Right hindlimb (tissue), 1 donor: ENCODE measurements at places on chromosomes 12 and 14.

- DNase-seq: no peak
These were observed 4.1 kb downstream of the TPH2 start for GRCh38 chr12:71942703-71943102.

DNA sequence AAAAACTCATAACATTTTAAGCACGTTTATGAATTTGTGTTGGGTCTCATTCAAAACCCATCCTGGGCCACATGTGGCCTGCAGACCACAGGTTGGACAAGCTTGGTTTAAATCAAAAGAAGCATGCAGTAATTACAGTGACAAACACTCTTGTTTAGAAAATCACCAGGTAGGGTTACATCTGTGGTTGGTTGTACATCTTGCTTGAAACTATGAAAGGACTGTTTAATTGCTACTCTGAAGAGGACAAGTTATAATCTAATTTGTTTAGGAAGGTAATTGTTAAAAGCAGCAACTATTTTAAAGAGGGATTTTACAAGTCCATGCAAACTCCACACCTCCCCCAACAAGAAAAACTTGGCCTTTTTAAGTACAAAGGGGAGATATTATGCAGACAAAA lies 4.0 kb downstream of the TRIP11 start:
- no peak for DNase-seq

DNA sequence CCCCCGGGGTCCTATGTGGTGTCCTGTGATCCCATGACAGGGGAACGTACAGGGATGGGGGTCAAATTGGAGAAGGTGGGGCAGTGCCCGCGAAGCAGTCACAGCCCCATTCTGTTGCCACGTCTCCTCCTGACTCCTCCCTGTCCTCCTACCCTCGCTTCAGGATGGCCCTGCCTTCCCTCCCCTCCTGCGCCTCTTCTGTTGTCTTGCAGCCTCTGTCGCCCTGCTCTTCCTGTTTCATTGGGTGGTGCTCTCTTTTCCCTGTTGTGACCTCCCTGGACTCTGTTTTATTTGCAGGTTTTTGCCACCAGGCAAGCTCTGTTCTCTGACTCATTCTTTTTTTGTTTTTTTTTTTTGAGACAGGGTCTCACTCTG lies 18.7 kb downstream of the CABP1 start:
- DNase-seq: no peak

GRCh38 chr14:106235356-106236159 lies 709.2 kb downstream of the TMEM121 start:
- no peak for DNase-seq

- no peak for DNase-seq
These were observed 308.7 kb downstream of the SOX5 start for GRCh38 chr12:23640754-23641153.

GRCh38 chr14:86601813-86602212 lies 1071.9 kb downstream of the FLRT2 start:
- no peak for DNase-seq

- DNase-seq: peak; percentile 54
These were observed 13.4 kb upstream of the ALDH2 start for GRCh38 chr12:111753144-111753881.

- peak; percentile 88 for DNase-seq
These were observed 947 bp downstream of the AEBP2 start for GRCh38 chr12:19440019-19440858.

DNA sequence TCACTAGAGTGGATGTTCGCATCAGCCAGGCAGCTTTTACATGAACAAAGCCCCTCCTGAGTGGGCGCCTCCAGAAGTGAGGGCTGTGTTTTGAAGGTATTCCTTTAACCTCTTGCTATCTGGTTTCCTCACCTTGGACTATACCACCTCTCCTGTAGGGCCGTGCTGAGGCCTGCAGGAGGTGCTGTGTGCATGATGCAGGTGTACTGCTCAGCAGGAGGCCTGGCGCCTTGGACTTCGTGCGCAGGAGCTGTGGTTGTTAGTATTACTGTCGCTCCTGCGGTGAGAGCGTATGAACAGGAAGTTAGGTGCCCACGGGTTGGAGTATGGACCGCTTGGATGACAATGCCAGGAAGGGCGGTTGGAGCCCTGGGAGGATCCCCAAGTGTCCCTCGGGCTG lies 130.7 kb downstream of the TSPAN9 start:
- DNase-seq: no peak

DNA sequence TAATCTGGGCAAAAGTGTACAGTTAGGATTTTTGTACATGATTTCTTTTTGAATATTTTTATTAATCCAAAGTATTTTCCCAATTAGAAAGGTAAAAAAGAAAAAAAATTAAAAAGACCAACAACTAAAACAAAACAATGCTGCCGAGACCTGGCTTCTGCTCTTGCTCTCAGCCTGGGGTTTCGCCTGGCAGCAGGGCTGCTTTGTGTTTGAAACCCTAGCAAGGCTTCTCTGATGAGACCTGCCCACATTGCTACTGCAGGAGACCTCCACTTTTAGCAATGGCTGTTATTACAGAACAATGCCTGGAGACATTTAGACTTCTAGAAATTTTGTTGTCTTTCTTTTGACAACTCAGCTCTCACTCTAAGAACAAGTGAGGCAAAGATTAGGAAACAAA lies 1153.0 kb upstream of the TMEM132C start:
- no peak for DNase-seq

DNA sequence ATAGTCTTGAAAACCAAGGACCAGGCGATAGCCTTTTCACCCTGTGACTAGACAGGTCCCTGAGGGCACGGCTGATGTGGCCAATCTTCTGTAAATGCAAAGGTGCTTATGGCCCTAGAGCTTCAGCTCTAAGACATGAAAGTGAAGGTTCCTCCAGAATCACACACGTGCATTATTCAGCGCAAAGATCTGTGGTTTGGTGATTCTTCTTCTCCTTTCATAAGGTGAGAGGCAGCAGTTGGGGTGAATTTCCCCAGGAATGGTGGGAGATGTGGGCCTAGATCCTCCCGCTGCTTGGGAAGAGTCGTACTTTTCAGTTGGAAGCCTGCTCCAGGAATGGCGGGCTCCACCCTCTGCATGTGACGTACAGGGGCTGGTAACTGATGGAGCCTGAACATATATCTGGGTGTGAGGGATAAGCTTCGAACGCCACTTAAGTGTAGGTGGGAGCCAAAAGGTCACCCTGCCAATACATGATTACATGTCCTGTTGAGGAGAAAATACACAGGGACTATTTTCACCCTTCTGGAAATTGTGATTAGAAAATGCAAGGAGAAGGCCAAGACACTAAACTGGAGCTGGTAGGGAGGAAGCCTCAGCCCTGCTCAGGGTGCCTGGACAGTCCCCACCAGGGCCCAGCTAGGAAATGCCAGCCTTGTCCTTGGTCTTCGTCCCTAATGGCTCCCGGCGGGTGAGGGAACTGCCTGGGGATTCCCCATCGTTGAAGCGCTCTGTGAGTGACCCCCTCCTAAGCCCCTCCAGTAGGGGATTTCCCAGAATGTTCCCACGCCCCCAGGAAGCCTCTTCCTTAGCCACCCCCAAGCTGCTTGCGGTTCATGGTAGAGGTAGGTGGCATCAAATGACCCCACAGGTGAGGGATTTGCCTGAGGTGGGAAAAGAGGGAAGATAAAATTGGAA lies 17.6 kb downstream of the BATF start:
- no peak for DNase-seq

DNA sequence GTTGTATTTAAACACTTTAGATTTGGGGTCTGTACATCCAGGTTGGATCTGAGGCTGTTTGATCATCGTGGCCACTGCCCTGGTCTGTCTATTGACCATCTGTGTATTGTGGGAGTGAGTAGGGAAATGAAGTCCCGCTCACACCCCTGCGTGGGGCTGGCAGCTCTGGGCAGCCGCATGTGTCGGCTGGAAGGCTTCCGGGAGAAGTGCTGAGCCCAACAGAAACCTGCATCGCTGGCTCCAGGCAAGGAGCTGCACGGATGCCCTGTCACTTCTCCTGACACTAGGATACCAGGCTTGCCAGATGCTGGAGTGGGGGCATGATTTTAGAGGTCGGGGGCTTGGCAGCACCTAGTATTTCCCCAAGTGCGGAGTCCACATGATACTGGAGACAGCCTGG lies 93.6 kb downstream of the PHETA1 start:
- no peak for DNase-seq

- no peak for DNase-seq
These were observed 59.7 kb downstream of the FUT8 start for GRCh38 chr14:65472189-65472588.

DNA sequence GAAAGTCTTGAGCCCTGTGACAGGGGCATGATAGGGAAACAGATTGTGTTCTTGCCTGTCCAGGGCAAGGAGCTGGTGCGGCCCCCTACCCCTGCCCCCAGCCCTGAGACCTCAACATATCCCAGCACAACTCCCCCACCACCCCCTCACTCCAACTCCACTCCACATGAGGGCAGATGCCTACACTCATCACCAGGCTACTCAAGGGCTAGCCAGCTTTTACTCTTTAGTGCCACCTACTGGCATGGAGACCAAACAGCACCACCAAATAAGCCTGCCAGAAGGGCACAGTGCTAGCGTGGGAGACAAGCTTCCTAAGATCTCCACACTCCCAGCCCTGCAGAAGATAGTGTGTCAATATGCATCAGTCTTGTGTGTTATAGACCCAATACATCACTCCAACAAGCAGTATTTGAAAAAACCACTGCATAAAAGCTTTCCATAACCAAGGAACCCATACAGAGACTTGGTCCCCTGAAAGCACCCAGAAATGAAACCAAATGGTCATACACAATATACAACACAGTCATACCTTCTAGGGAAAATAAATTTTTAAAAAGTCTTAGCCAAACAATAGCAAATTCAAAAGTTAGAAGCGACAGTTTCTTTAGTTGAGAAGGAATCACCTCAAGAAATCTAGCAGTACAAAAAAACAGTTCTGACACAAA lies 154.4 kb downstream of the KCNK10 start:
- DNase-seq: no peak

DNA sequence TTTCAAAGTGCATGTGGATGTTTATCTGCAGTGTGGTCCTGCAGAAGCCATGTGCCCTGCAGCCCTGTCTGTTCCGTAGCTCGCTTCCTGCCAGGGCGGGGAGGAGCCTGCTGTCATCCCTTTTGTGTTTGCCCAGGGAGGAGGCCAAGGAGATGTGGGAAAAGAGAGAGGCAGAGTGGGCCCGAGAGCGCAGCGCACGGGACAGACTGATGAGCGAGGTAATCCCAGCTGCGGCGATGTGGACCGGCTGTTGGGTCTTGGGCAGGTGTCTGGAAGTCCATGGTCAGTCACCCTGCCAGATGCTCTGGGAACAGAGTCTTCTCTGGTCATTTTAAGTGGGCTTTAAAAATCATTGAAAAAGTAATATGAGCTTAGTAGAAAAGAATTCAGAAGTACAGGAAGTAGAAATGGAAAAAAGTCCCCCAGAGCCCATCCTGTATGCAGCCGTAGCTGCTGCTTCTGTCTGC lies 12.8 kb downstream of the TCHP start:
- peak; percentile 71 for DNase-seq

DNA sequence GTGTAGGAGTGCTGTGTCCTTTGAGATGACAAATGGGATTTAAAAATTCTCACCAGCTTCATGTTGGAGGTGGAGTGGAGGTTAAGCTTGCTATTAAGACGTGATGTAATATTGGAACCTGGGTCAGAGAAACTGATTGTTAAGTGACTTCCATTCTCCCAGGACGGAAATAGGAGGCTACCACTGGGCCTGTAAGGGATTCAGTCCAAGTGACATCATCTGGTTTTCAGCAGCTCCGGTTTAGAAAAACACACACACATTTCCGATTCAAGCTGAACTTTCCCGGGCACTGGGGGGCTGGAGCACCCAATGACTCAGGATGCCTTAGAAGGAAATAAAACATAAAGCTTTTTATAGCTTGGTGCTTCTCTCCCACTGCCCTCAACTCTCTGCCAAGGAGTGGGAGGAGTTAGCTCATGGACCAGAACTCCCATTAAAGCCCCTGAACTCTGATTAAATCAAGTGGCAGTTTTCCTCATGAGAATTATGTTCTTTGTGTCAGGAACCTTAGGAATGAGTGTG lies 12.4 kb downstream of the CALM1 start:
- peak; percentile 85 for DNase-seq

GRCh38 chr12:47962198-47962597 lies 1.2 kb upstream of the TMEM106C start:
- DNase-seq: no peak

DNA sequence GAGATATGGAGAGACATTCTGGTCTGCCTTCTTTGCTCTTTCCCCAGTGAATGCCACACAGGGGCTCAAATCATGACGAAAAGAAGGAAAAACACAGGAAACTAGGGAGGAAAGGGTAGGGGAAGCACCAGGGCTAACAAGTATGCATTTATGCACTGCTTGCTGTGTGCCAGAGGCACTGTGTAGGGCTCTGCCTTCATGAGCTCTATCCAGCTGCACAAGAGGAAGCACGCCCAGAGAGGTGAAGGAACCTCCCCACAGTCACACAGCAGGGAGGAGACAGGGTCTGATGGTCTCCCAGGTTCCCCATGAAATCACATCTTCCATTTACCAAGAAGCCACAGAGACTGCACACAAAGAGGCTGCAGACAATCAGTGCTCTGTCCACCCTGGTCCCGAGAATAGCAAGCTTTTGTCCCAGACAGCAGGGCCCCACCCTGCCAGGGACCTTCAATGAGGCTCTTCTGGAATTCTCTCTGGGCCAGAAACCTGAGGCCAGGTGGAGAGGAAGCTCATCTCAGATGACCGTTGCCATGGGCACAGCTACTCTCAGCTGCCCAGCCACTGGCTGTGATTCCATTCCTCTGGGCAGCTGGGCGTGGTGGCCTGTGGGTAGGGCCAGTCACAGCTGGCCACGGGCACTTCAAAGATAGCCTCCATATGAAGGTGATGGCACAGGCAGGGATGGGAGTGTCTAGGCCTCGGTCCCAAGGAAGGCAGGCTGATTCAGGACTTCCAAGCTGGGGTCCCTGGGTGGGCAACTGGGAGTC lies 7.3 kb upstream of the TRPV4 start:
- no peak for DNase-seq

DNA sequence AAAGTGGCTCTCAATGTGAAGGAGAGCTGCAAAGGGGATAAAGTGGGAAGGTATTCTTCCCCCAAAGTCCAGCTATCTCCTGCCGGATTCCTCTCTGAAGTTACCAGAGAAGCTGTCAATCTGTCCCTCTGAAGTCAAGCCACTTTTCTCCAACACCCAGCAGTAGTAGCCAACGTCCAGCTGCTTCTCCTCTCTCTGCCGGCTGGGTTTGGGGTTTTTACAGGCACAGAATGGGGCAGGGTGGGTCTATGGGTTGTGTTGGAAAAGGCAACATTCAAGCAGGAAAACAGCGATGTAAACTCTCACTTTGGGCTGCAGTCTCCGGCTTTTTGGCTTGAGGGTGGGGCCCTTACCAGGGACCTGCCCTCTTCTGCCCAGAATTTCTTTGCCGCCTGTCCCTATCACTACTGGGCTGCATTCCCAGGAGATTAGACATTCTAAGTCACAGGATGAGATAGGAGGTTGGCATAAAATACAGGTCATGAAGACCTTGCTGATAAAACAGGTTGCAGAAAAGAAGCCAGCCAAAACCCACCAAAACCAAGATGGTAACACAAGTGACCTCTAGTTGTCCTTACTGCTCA lies 16.3 kb downstream of the CAPZA3 start:
- no peak for DNase-seq

GRCh38 chr14:67071506-67071905 lies 117.7 kb upstream of the GARIN2 start:
- no peak for DNase-seq

GRCh38 chr14:90198541-90199060 lies 57.8 kb upstream of the PSMC1 start:
- no peak for DNase-seq
